Transverse colon (tissue), 4 donors: ENCODE measurements at places on chromosomes 12 and 14. TPM values are rescaled to one million over a fixed set of nuclear protein-coding genes. Genes with fewer than 3 reads are reported as not detected.

The PRH2 gene
- not detected for total RNA-seq

The INHBE gene
- total RNA-seq = not detected

The DEGS2 gene
- total RNA-seq = 32.2 TPM

DNA sequence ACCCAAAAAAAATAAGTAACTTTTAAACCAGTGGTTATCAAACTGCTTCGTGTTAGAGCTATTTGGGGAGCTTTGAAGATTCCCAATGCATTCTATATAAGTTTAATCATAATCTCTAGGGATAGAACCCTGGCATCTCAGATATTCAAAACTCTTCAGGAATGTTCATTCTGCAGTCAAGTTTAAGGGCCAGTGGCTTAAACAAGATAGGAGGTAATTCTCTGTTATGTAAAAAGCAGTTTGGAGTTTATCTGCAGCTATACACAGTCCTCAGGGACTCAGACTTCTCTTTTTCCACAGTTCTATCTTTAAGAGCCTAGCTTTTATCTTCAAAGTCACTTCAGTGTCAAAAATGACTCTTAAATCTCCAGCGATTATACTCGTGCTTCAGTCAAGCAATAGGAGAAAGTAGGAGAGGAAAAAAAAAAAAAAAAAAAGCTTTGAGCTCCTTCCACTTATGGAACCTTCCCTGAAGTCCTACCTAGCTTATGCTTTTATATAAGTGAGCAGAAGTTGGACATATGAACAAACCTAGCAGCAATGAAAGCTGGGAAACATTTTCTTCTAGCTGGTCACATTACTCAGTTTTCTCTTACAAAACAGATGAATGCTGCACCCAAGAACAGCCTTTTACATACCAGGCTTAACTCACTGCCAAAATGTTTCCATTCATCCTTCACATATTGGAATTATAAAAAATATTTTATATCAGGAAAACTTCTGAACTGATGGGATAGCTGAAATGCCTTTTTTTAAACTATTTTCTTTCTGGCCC lies 302.8 kb downstream of the FSCB start:
- no peak overlapping the region for H3K4me3 ChIP-seq
- no peaks in the 10 kb centered on the region for H3K4me1 ChIP-seq
- no peaks in the 10 kb centered on the region for H3K27me3 ChIP-seq
- no peak overlapping the region for H3K27ac ChIP-seq
- DNase-seq = no peak

- no peak overlapping the region for H3K4me3 ChIP-seq
- H3K27me3 ChIP-seq = no peaks in the 10 kb centered on the region
- no peaks in the 10 kb centered on the region for H3K4me1 ChIP-seq
- no peaks in the 10 kb centered on the region for H3K36me3 ChIP-seq
- no peak for DNase-seq
These were observed 330.9 kb downstream of the FOXG1 start for GRCh38 chr14:29097476-29097875.

DNA sequence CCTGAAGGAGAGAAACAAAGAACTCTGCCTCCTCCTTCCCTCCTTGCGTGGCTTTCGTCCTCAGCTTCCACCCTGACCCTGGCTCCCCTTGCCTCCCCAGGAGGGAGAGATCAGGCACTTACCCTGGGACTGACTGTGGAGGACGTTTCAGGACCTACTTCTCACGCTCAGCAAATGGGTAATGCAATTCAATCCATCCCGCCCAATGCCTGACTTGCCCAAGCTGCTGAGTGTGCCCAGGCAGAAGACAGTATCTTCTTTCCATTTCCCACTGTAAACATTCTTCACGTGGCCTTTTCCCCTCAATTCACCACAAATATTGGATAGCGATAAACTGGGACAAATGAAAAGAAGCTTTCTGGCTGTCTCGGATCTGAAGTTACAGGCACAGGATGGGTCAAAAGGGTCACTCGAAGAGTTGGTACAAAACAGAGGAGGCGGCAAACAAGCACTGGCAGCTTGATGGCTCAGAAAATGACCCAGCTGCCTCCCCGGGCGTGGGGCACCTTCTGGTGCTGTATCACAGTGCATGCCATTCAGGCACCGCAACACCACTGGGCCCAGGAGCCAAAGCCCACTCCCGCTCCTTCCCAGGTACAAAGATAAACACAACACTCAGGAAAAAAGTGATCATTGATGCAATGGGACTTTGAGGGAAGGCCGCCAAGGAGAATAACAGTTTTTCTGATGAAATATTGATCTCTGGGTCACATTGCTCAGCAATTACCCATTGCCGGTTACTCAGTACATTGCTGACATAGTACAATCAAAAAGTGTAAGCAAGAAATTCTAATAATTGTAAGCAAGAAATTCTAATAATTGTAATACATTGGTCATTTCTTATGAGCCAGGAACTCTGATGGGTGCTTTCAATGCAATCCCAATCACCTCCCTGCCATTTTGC lies 65.8 kb downstream of the TRIM9 start:
- H3K27ac ChIP-seq = no peak overlapping the region
- H3K4me3 ChIP-seq = no peak overlapping the region
- H3K36me3 ChIP-seq = no peaks in the 10 kb centered on the region
- H3K27me3 ChIP-seq = no peaks in the 10 kb centered on the region

DNA sequence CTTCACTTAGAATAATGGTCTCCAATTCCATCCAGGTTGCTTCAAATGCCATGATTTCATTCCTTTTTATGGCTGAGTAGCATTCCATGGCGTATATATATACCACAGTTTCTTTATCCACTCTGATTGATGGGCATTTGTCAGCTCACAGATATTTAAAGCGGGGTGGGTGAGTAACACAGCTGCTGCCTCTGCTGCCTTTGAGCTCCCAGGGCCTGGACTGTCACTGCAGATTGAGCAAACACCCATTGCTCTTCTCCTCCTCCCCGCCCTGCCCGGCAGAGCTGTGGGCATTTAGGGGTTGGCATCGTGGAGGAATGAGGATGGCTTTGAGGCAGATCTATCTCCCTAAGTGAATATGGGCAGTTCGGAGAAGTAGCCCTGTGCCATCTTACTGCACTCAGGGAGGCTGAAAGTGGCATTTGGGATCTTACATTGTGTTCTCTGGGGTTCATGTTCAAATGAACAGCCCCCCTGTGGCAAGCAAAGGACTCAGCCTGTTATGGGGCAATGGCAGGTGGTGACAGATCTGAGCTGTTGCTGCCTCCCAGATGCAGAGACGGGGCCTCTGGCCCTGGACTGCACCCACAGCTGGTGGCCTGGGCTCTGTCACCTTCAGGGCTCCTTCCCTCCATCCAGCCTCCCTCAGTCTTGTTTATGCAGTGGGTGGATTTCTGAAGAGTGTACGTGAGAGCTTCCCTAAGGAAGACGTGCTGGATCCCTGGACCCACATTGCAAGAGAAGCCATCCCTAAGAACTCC lies 4.9 kb downstream of the RFLNA start:
- peaks cover 20% of the 10 kb centered on the region for H3K27me3 ChIP-seq
- no peak overlapping the region for H3K4me3 ChIP-seq
- no peak for DNase-seq
- H3K36me3 ChIP-seq = no peaks in the 10 kb centered on the region
- H3K27ac ChIP-seq = no peak overlapping the region

The IKZF4 gene
- 4.1 TPM for total RNA-seq

DNA sequence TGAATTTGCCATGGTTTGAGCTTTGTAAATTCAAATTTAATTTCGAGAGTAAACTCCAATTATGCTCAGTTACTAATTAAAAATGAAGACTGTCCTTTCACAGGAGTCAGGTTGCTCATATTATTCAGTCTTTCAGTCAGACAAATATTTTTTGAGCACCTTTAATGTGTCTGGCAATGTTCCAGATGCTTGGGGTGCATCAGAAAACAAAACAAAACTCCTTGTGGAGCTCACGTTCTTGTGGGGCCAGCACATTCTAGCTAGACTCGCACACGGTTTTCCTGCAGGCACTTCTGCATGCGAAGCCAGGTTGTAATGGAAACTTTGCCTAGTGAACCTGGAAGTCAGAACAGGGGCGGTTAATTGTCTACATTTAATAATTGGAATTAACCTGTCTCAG lies 64.0 kb upstream of the ATF1 start:
- H3K36me3 ChIP-seq = peaks cover 55% of the 10 kb centered on the region
- H3K27me3 ChIP-seq = no peaks in the 10 kb centered on the region
- H3K4me1 ChIP-seq = no peaks in the 10 kb centered on the region
- H3K27ac ChIP-seq = no peak overlapping the region
- no peak overlapping the region for H3K4me3 ChIP-seq

The REP15 gene
- 7.5 TPM for total RNA-seq

DNA sequence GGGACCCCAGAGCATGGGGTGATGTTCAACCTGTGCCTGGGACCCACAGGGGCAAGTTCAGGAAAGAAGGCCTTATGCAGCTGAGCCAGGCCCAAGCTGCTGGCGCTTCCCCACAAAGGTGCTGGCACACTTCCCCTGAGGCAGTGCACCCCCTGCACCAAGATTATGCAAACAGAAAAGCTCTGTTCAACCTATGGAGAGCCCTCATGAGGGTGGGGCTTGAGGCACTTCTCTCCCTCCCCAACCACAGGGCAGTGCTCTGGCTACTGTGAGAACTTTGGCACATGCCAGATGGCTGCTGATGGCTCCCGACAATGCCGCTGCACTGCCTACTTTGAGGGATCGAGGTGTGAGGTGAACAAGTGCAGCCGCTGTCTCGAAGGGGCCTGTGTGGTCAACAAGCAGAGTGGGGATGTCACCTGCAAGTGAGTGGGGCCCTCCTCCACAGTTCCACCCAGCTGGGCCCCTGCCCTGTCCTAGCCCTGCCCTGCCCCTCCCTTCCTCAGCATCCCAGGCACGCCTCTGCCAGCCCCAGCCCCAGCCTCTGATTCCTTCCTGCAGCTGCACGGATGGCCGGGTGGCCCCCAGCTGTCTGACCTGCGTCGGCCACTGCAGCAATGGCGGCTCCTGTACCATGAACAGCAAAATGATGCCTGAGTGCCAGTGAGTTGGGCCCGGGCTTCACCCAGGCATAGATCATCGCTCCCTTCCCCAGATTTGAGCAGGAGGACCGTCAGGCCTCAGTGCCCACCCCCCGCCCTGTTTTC lies 5.5 kb upstream of the NXPH4 start:
- DNase-seq = no peak
- H3K36me3 ChIP-seq = no peaks in the 10 kb centered on the region
- H3K4me3 ChIP-seq = no peak overlapping the region
- peaks cover 14% of the 10 kb centered on the region for H3K4me1 ChIP-seq

GRCh38 chr14:105398726-105399465 lies 558 bp downstream of the TEX22 start:
- H3K36me3 ChIP-seq = peaks cover 6% of the 10 kb centered on the region
- H3K27ac ChIP-seq = peak overlapping the region; percentile 91
- no peak for DNase-seq
- H3K27me3 ChIP-seq = no peaks in the 10 kb centered on the region

The VDR gene
- total RNA-seq = 191 TPM

DNA sequence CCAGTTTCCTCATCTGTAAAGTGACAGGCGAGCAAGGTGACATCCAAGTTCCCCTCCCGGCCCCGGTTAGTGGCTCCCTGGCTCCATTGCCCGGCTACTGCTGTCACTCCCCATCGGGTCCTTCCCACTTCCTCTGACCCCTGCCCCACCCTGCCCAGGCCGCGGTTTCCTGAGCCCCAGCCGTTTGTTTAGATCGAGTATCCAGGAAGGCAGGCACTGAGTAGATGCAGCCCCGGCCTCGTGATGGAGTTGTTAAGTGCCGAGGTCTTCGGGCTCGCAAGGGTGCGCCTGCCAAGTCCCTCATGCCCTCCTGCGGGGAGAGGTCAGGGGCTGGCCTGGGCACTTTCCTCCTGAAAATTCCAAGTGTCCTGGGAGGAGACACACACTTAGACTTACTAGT lies 55.4 kb downstream of the TEAD4 start:
- H3K36me3 ChIP-seq = no peaks in the 10 kb centered on the region
- H3K4me1 ChIP-seq = no peaks in the 10 kb centered on the region
- no peak overlapping the region for H3K4me3 ChIP-seq
- no peak for DNase-seq
- H3K27me3 ChIP-seq = no peaks in the 10 kb centered on the region

DNA sequence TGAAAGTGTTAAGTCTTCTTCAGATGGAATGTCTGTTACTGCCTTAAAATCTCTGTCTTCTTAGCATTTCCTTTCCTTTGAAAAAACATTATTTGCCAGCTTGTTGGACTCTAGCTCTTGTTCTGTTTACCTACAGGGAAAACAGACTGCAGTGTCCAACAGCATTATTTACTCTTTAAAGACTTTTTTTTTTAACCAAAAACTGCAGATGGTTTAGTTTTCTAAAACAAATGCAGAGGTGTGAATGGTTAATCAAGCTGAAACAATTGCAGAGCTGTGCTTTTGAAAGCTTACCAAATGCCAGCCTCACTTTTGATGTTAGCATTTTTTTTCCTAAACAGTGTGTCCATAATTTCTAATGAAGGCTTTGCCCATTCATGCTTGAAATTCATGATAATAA lies 323.3 kb downstream of the TMEM117 start:
- no peaks in the 10 kb centered on the region for H3K4me1 ChIP-seq
- DNase-seq = no peak
- H3K36me3 ChIP-seq = no peaks in the 10 kb centered on the region
- H3K4me3 ChIP-seq = no peak overlapping the region
- no peak overlapping the region for H3K27ac ChIP-seq
- no peaks in the 10 kb centered on the region for H3K27me3 ChIP-seq

DNA sequence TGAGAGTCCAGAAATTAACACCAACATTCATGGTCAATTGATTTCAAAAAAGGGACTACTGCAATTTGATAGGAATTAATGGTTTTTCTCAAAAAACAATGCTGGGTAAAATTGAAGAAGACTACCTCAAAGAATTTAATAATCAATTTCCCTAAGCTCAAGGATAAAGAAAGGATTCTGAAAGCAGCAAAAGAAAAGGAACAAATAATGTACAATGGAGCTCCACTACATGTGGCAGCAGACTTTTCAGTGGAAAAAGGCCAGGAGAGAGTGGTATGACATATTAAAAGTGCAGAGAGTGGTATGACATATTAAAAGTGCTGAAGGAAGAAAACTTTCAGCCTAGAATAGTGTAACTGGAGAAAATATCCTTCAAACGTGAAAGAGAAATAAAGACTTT lies 15.6 kb upstream of the TAS2R43 start:
- no peak overlapping the region for H3K4me3 ChIP-seq
- no peaks in the 10 kb centered on the region for H3K27me3 ChIP-seq
- no peak overlapping the region for H3K27ac ChIP-seq
- no peaks in the 10 kb centered on the region for H3K4me1 ChIP-seq
- DNase-seq = no peak
- no peaks in the 10 kb centered on the region for H3K36me3 ChIP-seq

The PROX2 gene
- not detected for total RNA-seq

The NOVA1 gene
- 20.2 TPM for total RNA-seq

The C14orf132 gene
- 5.9 TPM for total RNA-seq

The LMNTD1 gene
- not detected for total RNA-seq

GRCh38 chr12:57330992-57331391 lies 80.0 kb upstream of the STAC3 start:
- H3K36me3 ChIP-seq = no peaks in the 10 kb centered on the region
- H3K4me1 ChIP-seq = no peaks in the 10 kb centered on the region
- H3K27ac ChIP-seq = no peak overlapping the region
- DNase-seq = no peak
- no peak overlapping the region for H3K4me3 ChIP-seq
- H3K27me3 ChIP-seq = no peaks in the 10 kb centered on the region

GRCh38 chr12:32789916-32790315 lies 34.2 kb upstream of the YARS2 start:
- no peak for DNase-seq
- H3K27ac ChIP-seq = no peak overlapping the region
- no peak overlapping the region for H3K4me3 ChIP-seq
- H3K4me1 ChIP-seq = no peaks in the 10 kb centered on the region
- no peaks in the 10 kb centered on the region for H3K27me3 ChIP-seq

GRCh38 chr12:9880532-9881078 lies 684 bp upstream of the KLRF2 start:
- no peak for DNase-seq
- H3K4me1 ChIP-seq = no peaks in the 10 kb centered on the region
- H3K36me3 ChIP-seq = no peaks in the 10 kb centered on the region

- no peak overlapping the region for H3K27ac ChIP-seq
- no peaks in the 10 kb centered on the region for H3K27me3 ChIP-seq
- H3K4me1 ChIP-seq = no peaks in the 10 kb centered on the region
- DNase-seq = no peak
- H3K36me3 ChIP-seq = no peaks in the 10 kb centered on the region
These were observed 13.2 kb upstream of the BMAL2 start for GRCh38 chr12:27319409-27319808.
